ENCODE measurements at places on chromosomes 2 and 18.

DNA sequence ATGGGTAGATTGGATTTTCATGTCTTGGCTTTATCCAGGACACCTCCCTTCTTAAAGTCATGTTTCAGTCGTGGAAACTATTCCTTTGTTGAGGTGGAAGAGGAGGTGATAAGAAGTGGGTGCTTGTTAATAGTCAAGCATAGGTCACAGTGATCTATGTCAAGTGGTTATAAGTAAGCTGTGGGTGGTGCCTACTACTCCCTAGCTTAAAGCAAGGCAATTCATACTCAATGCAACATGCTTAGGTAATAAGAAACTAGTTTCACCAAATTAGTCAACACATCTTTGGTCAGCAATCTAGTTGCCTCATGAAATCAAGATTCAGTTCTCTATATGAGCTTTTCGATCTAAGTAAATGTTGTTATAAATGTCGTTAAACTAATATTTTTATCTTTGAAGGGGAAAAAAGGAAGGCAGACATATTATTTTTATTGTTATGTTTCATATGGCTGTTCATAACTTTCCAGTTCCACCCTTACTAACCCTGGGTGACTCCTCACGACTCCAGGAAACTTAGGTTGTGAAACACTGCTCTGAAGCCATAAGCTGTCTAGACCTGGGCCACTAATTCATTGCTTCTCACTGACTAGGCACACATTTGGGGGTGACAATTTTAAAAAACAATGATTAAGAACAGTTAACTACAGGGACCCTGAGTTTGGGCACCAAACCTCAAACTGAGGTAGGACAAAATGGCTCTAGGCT is 5.8 kb upstream of the ABCB11 start:
- no peak for DNase-seq

DNA sequence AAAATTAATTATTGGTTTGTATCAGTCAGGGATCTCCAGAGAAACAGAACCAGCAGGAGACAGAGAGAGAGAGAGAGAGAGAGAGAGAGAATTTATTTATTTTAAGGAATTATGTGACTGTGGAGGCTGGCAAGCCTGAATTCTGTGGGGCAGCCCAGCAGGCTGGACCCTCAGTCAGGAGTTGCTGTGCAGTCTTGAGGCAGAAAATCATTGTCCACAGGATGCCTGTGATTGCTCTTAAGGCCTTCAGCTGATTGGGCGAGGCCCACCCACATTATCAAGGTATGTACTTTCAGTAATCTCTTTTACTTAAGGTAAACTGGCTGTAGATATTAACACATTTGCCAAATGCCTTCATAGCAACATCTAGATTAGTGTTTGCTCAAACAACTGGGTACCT is 155.3 kb downstream of the SEPTIN10 start:
- DNase-seq, result no peak

DNA sequence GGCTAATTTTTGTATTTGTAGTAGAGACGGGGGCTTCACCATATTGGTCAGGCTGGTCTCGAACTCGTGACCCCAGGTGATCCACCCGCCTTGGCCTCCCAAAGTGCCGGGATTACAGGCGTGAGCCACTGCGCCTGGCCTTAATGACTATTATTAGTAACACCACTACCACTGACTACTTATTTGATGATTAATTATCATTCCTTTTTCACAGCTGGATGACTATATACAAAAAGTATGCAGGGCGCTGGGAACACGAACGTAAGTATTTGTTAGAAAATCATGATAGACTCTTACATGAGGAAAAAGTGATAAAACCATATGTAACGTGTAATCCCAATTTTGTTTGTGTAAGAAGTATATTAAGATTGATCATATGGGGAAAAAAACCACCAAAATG is 21.6 kb downstream of the DARS1 start:
- DNase-seq, result no peak

- no peak for DNase-seq
Measured at GRCh38 chr18:27411911-27412310, 226.8 kb upstream of the CHST9 start.

DNA sequence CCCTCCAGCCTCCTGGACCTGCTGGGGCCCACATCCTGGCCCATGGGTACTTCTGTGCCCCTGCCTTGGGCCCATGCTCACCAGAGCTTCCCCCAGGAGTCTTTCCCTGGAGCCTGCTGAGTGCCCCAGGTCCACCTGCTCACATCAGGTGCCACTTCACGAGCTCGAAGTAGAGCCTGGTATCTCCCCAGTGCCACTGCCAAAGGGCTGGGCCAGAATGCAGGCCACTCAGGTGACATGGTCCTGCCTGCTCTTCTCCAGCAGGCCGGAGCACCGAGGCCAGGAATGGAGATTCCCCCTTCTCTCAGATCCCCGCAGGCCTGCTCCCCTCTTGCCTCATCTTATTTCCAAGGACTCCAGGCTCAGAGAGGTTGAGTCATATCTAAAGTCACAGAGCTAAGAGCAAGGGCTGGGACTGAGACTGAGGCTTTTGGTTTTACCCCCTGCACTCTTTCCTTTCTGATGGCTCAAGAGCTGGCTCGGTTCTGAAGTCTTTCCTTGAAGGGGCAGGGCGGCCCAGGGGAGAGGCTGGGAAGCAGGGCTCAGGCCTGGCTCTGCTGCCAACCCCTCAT is 79.2 kb downstream of the HS1BP3 start:
- DNase-seq, result no peak

- no peak for DNase-seq
Measured at GRCh38 chr2:176832086-176832485, 380.5 kb upstream of the HNRNPA3 start.

DNA sequence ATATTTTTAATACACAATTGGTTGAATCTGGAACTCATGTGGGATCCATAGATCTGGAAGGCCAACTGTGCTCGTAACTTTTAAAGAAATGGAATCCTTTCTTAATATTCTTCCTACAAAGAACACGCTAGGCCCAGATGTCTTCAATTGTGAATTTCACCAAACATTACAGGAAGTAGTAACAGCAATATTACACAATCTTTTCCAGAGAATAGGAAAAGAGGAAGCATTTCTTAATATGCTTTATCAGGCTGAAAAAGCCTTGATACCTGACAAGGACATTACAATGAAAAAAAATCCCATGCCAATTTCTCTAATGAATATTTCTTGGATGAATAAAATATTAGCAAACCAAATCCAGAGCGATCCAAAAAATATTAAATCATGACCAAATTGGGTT is 80.3 kb upstream of the HAAO start:
- no peak for DNase-seq

DNA sequence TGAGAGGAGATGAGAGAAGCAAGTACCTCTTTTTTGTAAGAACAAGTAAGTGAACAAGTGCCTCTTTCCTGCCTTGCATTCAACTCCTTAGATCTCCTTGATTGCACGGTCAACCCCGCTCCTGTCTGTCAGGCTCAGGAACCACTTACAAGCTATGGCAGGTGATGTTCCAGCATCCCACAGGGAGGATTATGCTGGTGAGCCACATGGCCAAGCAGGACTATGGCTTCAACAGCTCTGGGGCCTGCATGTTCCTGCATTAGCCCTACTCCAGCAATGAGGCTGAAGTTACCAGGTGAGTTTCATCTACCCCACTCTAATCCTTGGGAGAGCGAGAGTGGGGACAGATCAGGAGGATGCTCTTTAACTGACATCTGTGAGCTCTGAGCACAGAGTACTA is 29.5 kb downstream of the TTC32 start:
- DNase-seq, result no peak

DNA sequence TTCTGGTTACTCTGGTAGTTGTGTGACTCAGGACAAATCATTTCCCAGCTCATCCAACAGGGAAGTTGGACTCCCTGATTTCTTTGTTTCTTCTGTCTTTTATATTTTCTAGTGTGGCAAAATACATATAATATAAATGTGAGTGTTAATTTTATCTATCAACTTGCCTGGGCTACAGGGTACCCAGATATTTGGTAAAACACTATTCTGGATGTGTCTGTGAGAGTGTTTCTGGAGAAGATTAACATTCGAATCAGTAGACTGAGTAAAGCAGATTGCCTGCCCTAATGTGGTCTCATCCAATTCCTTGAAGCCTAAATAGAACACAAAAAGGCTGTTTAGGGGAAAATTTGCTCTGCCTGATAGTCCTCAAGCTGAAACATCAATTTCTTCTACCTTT is 122.9 kb upstream of the STPG4 start:
- no peak for DNase-seq

- no peak for DNase-seq
Measured at GRCh38 chr2:224195925-224196571, 157.0 kb upstream of the SERPINE2 start.

DNA sequence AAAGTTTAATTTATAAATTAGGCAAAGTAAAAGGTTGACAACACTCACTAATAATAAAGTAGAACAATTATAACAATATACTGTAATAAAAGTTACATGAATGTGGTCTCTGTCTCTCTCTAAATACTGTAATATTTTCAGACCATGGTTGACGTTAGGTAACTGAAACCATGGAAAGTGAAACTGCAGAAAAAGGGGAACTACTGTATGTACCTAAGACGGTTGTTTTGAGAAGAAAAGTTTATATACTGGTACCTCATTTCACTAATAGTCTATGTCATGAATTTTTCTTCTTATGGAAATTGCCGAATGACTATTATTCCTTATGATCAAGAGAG is 166.7 kb upstream of the ZNF521 start:
- DNase-seq, result no peak

GRCh38 chr18:13623871-13624270 is 102.5 kb downstream of the FAM210A start:
- no peak for DNase-seq

- DNase-seq, result no peak
Measured at GRCh38 chr2:28628506-28628905, 123.1 kb upstream of the PPP1CB start.

GRCh38 chr2:68750592-68751396 is 16.2 kb downstream of the ARHGAP25 start:
- DNase-seq, result no peak

DNA sequence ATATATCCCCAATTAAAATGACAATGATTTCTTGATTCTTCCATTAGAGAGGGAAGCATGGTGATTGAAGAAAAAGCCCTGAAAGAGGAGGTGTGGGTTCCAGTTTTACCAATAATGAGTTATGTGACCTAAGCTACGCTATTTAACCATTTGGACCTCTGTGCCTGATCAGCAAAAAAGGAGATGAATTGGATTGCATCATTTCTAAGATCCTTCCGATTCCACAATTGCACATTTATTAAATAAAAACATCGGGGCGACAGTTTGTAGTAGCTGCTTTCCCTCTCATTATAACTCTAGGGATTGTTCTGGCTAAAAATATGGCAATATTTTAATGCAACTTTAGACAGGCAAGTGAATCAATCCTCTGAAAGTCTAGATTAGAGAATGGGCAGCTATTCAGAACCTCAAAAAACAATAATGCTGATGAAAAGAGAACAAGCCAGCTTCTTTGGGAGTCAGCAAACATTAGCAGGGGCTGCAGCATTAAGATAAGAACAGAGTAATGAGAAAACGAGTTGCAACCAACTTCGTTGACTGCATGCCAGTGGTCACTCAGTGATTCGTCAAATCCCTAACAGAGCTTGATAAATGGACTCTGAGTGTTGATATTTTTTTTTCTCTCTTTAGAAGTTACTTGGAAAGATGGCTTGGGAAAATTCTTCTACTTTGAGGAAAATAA is 301.2 kb downstream of the AGPS start:
- DNase-seq, result no peak

- no peak for DNase-seq
Measured at GRCh38 chr2:219430633-219431615, 3.7 kb upstream of the SPEG start.

- no peak for DNase-seq
Measured at GRCh38 chr18:45541421-45541820, 73.9 kb upstream of the SLC14A2 start.

DNA sequence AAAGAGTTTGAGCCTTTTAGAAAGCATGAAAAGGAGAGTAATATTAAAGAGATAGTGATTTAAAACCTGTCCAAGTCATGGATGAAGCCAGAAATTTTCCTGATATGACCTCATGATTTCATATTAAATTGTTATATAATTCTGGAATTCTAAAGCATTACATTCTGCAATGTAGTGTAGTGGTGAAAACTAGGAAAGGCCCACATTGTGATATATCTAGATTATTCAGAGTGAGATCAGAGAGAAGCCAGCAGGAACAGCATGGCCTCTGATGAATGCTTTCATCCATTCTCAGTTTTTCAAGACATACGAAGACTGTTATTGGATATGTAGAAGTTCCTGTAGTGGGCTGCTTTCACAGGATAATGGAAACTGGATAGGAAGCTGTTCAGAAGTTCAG is 98.8 kb downstream of the LCLAT1 start:
- DNase-seq, result no peak

DNA sequence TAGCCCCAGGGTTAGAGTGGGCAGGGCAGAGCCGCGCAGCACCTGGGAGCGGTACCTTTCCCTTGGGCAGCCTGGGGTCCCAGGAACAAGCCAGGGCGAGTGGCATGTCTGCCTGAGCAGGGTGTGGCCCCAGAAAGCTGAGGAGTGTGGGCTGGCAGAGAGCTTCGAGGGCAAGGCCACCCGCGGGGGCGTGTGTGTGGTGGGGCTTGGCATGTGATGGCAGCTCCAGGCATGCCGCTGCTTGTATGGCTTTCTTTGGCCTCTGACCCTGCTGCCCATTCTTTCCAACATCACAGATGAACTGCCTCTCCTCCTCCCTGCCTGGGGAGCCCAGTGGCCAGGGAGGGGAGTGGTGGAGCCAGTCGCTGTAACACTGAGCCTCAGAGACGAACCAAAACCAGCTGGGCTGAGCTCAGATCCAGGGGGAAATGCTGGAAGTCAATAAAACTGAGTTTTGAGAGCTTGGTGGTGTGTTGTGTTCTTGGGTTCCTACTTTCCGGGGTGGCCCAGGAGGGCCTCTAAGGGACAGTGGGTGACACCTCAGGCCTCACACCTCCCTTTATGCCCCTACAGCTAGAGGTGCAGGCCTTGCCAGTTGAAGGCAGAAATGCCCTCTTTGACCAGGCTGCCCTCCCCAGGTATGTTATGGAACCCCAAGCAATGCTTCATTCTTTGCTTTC is 7.4 kb downstream of the DNAJB2 start:
- DNase-seq, result no peak

- DNase-seq, result no peak
Measured at GRCh38 chr2:95346231-95346737, 49.1 kb downstream of the KCNIP3 start.

DNA sequence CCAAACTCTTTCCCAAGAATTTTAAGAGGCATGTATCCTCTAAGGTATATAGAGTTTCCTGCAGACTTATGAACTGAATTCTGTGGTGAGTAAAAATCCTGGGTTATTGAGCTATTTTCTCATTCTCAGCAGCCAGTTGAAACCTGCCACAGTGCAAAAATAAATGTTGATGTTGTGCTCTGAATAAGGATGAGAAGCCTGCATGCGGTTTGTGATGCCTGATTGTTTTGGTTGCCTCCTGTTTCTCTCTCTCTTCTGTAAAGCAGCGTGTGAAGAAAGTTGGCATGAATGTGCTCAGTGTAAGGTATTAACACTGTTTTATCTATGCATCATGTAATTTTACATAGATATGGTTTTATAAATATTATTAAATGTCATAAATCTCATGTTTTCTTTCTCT is 452.6 kb downstream of the CDH2 start:
- no peak for DNase-seq
